ENCODE measurements at places on chromosomes 3 and 15.

DNA sequence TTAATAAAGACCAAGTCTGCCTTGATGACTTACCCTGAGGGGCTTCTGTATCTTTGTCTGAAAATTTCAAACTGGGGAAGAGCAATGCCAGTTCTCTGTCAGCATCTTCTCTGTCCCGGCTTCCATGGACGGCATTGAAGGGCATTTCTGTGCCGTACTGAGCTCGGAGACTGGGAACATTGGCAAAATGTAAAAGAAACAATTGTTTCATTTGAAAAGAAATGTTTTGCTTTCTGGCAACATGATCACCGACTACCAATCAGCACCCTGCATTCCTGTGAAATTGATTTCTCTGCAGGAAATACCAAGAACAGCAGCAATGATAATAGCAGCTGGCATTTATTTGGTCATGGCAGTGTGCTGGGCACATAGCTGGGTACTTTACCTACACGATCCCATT is 26.2 kb downstream of the NME9 start:
- no peak for DNase-seq

DNA sequence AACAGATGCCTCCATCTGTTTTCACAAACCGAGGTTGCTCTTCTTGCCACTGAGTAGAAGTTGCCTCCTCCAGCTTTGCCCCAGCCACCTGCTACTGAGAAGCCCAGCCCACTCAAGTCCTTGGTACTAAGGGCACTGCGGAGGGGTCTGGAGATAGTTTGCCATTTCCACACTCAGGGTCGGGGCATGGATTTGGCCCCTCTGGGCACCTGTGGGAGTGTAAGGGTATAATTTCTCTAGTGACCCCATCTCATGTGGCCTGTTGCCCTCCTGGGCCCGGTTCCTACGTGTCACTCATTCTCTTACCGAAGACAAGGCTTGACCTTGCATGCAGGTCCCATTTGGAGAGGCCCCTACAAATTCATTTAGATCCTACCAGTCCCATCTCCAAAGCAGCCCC is 79.0 kb downstream of the THSD4 start:
- no peak for DNase-seq

- DNase-seq, result no peak
These were observed 154.1 kb upstream of the LPP start for GRCh38 chr3:187999821-188000220.

DNA sequence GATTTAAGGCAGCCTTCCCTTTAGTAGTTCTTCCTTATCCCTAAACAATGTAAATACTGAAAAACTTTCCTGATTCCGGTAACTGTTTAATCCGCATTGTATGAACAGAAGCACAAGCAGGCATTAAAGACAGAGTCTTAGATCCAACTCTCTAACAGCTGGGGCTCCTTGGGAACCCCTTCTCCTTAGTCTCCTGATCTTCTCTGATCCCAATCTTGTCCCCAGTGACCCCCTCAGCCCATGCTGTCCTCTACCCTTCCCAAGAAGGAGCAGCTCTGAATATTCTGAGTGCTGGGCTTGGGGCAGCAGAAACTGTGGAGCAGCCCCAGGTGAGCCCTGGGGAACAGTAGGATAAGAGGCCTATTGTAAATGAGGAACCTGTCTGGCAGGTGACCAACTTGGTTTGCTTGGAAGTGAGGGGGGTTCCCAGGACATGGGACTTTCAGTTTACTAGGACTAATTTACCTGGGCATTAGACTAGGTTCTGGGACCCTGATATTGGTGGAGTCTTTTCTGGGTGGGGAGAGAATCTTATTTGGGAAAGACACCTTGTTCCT is 13.0 kb upstream of the SLC30A4 start:
- DNase-seq, result peak; percentile 28

- DNase-seq, result no peak
These were observed 9.4 kb upstream of the SEMA3B start for GRCh38 chr3:50259432-50260026.

DNA sequence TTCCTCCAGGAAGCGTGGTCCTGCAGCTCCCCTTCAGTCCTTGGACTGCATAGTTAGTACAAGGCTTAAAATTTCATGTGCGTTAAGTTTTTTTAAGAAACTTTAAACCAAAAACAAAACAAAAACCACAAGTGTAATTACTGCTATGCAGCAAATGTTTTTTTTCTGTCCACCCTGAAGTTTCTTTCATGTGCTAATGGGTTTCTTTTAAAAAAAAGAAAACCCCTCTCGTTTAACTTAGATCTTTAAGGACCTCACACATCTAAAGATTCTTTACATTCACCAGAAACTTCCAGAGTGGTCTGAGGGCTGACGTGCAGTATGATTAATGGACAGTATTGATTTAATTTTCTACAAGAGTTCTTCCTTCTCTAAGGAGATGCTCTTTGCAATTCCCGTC is 72.0 kb upstream of the PYGO1 start:
- no peak for DNase-seq

- DNase-seq, result no peak
These were observed at the start of gene ALG1L2 for GRCh38 chr3:130081351-130081881. ALG1L2 (plus strand) TSS chr3:130081831; CDS start chr3:130082017, 186 bp downstream.

DNA sequence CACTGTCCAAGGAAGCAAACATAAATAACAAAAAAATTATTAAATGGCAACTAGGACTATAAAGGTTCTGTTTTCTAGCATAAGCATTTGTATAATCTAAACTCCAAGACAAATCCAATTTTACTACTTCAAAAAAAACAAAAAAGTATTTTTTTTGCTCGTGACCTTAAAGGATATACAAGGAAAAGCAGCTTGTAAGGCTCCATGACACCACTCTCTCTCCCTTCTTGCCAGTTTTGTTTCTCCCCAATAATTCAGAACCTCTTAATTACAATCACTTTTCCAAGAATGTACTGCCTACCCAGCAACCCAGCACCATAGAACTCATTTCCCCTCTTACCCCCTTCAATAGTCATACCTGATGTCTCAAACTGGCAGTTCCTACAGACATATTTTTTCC is 496.2 kb downstream of the GRM7 start:
- no peak for DNase-seq

DNA sequence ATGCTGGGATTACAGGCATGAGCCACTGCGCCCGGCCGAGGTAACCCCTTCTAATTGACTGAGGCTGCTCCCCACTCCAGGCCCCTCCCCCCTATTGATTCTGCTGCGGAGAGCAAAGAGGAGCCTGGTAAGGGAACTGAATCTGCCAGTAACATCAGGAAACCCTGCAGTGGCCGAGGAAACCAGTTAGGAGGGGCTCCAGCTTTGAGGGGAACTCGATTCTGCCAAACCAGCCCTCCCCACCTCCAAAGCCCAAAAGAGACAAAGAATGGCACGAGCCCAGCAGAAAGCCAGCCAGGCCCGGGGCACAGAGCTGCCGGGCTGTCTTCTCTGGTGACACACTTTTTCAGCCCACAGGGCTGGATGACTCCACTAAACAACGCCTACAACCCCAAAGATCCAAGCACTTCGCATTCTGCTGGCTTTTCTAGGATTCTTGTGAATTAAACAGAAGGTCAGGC is 15.0 kb upstream of the ACAD9 start:
- no peak for DNase-seq

DNA sequence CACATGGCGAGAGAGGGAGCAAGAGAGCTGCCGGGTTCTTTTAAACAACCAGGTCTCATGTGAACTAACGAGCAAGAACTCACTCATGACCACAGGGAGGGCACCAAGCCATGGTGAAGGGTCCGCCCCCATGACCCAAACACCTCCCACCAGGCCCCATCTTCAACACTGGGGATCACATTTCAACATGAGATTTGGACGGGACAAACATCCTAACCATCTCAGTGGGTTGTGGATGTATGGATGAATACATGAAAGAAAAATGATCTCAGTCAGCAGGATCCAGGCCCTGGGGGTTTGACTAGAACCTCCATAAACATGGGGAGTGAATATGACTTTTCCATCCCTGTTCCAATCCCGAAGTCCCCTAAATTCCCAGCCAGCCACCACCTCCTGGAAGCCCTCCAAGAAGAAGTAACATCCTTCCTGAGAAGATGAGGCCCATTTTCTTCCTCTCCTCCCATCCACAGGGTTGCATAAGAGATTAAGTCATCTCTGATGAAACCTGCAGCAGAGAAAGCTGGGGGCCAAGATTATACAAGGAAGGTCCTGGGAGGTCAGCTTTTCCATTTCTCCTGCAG is 9.5 kb downstream of the CAV3 start:
- no peak for DNase-seq

- no peak for DNase-seq
These were observed 30.0 kb downstream of the C3orf18 start for GRCh38 chr3:50537421-50538129.

DNA sequence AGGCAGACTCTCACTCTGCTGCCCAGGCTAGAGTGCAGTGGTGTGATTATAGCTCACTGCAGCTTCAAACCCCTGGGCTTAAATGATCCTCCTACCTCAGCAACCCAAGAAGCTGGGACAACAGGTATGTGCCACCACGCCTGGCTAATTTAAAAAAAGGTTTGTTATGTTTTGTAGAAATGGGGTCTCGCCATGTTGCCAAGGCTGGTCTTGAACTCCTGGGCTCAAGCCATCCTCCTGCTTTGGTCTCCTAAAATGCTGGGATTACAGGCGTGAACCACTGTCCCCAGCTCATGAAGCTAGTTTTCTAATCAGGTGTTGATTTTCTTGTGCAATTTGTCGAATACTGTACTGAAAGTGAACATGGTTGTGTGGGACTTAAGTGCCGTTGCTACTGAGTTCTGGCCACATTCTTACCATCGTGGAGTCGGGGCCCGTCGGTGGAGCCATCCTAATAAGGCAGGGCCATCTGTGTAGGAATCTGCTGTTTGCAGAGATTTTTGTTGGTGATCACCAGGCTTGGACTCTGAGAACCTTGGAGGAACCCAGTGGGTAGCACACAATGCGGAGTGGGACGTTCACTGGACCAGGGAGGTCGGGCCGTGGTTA is 193.2 kb downstream of the GOLGA6L6 start:
- no peak for DNase-seq

DNA sequence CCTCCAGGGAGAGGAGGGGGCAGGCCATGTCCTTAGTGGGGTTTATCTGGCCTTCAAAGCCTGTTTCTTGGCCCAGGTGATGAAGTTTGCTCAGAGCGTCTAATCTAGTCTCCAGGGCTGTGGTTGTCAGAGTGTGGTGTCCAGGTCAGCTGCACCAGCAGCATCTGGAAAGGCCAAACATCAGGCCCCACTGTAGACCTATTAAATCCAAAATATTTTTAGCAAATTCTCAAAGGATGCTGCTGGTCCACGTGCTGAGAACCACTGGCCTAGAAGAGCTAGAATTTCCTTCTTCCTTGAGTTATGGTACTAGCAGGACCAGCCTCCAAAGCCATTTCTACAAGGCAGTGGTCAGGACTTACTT is 28.9 kb downstream of the SLC28A1 start:
- no peak for DNase-seq

DNA sequence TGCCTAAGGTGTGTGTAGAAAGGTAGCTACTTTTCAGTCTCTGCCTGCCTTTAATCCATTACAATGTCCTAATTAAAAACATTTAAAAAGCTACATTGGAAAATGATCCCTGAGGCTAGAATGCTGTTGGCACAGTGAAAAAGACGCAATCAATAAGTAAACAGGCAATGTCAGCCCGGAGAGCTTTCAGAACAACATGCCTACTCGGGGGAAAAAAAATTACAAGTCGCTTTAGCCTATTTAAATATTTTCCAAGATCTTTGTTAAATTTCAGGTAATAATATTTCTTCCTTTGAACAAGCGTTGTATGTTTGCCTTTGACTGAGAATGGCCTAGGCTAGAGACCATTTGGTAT is 46.6 kb upstream of the CD47 start:
- DNase-seq, result no peak

DNA sequence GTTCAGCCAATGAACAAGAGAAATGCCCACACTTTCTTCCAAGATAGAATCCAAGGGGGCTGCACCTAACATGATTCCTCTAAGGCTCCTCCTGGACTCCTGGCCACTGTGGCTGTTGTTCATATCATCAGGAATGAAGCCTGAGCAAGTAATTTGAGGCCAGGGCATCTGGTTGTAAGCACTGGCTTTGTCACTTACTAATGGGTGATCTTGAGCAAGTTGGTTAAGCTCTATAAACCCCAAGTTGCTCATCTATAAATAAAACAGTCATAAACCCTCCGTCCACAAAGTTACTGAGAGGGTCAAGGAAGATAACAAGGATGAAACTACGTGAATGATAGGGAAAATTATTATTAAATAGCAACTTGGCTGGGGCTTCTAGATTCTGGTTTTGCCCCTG is 58.3 kb downstream of the CDC25A start:
- DNase-seq, result no peak

DNA sequence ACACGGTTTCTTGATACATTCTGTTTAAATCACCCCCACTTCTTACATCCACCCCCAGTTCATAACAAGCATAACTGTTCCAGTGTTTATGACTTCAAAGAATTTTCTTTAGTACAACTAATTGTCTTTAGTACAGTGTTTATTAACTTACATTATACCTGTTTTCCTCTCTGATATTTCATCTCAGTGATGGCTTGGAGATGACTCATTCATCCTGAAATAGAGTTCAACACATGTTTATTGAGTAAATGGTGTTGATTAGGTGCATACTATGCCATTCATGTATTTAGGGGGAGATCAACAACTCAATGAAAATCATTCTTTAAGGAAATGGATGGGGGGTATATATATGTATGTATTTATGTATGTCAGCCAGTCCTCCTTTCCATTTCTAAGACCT is 21.7 kb upstream of the UTS2B start:
- no peak for DNase-seq

DNA sequence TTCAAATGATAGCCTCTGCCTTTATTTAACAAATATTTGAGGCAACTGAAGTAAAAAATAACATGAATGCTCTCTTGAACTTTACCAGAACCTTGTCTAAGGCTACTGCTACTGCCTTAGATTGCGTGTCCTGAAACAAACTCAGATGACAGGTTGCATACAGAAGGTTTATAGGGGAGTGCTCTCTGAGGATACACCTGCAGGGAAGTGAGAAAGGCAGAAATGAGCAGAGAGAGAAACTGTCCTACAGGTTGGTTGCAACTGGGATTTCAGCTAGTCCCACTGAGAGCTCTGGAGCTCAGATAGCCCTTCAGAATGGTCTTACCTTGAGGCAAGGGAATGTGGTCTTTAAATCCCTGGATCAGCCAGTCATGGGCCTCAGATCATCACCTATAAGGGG is 165.5 kb downstream of the IL5RA start:
- DNase-seq, result no peak

DNA sequence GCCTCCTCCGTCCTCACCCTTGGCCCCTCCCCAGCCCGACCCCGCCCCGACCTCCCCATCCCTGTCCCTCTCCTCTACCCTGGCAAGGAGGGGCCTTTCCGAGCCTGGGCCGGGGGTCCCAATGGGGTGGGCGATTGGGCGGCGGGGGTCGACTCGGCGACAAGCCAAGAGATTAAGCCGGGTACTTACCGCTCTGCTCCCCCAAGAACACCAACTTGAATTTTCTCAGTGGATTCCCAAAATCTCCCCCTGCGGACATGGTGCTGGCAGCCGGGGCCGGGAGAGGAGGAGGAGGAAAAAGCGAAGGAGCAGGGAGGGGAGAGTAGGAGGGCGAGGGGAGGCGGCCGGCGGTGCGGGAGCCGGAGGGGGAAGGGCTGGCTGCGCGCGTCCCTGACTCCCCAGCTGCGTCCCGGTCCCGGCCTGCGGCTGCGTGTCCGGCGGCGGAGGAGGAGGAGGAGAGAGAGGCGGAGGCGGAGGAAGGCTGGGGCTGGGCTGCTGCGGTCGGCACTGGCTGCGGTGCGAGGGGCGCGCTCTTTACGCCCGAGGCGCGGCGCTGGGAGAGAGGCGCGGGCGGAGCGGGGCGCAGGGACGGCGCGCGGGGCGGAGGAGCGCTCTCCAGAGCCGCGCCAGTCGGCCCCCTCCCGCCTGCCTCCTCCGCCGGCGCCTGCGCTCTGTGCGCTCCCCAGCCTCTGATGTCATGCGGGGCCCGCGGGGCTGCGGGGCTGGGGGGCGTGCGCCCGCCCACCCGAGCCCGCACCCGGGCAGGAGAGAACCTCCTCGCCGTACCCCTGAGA is at the start of gene RAB6B:
RAB6B (minus strand) TSS at position 675 of the 794 bp plus-strand sequence; CDS start at position 259, 416 bp downstream.
- peak; percentile 33 for DNase-seq

- DNase-seq, result no peak
These were observed 79.9 kb upstream of the MITF start for GRCh38 chr3:69659180-69659910.
